Endothelial cell (in vitro differentiated cells): ENCODE measurements at places on chromosomes 7 and 10.

- DNase-seq: no peak
Measured at GRCh38 chr10:6269953-6270867, 67.5 kb downstream of the PFKFB3 start.

DNA sequence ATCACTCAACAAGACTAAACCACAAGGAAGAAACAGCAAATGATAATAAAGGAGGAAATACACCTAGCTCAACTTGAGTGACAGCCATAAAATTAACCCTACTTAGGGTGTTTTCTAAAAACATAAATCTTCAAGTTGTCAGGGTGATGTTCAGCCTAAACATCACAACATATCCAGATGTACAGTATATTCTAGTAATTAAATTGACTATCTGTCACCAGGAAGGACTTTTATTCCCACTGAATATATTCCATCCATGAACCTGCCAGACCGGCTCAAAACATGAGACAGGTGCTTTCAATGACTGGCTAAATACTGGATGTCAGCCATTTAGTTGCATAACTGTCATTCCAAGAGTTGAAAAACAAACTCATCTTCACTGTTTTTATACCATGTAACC is 298.1 kb upstream of the NEBL start:
- no peak for DNase-seq

DNA sequence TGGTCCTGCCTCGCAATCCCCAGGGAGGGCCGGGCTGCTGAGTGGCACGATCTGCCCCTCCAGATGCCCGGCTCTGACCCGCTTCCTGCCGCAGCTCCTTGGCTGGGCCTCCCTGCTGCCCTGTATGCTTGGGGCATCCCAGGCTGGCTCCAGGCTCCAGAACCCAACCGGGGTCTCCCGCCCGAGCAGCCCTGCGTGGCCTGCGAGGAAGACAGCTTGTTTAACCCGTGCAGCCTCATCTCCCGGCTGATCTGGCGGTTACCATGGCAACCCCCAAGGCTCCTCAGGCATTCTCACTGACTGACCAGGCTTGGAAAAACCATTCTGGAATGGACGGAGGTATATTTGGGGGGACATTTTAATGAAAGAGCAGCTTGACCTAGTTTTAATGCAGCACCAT is 232.4 kb upstream of the MYO3A start:
- DNase-seq: no peak

DNA sequence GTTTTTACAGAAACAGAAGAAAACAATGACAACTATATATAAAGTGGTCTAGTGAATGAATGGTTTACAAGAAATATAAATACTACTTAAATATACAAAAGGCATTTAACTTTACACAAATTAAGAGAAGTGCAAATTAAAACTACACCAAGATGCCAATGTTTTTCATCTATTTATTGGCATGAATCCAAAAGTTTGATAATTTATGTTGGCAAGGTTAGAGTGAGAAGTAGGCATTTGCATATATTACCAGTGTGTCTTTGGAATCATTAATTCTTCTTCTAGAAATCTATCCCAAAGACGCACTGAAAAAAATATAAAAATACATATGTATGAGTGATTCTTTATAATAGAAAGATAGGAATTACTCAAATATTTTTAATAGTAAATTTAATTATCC is 457.4 kb downstream of the MDFIC start:
- no peak for DNase-seq

GRCh38 chr10:57917019-57917418 is 350.7 kb downstream of the IPMK start:
- DNase-seq: no peak

DNA sequence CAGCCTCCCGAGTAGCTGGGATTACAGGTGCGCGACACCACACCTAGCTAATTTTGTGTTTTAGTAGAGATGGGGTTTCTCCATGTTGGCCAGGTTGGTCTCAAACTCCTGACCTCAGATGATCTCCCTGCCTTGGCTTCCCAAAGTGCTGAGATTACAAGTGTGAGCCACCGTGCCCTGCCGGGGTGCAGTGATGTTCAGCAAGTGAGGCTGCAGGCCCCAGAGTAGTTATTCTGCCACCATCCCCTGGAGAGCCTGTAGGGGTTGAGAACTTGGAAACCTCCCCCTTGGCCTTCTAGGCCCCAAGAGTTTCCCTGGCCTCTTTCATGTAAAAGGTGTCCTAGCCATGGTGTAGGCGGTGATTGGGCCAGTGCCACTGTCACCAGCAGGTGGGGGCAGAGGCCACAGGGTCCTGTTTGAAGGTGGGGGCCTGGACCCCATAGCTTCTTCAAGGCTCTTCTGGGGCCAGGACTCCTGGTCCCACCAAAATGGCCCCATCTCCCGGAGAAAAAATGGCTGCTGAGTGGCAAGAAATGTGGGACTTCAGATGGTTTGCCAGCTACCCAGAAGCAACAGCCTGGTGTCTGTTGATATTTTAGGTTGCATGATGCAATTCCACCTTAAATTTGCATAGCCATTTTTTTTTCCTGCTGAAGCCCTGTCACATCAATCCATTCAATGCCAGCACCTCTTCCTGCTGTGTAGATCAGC is 25.5 kb upstream of the INMT start:
- DNase-seq: no peak

GRCh38 chr7:105580022-105580740 is 1.1 kb downstream of the EFCAB10 start:
- DNase-seq: no peak

GRCh38 chr7:46855851-46856250 is 726.1 kb downstream of the TNS3 start:
- no peak for DNase-seq

DNA sequence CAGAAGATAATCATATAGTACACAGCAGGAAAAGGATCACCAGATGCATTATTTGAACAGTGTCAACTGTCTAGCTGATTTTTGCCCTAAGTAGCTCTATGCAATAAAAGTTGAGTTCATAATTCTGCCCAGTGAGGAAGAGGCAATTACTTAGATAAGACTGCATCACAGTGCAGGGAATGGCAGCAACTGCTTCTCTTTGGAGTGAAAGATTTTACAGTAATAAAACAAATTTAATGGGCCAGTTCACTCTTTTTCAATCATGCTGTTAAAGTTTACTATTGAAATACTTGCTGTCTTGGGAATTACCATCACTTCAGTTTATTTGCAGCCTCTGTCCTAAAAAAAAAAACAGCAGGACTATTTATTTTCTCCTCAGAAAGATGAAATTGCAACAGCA is 907.9 kb downstream of the ANKRD7 start:
- DNase-seq: no peak

- DNase-seq: no peak
Measured at GRCh38 chr7:69837387-69838068, 239.3 kb downstream of the AUTS2 start.
